ENCODE measurements at places on chromosomes 2 and 18. TPM values are rescaled to one million over a fixed set of nuclear protein-coding genes. Genes with fewer than 3 reads are reported as not detected.

DNA sequence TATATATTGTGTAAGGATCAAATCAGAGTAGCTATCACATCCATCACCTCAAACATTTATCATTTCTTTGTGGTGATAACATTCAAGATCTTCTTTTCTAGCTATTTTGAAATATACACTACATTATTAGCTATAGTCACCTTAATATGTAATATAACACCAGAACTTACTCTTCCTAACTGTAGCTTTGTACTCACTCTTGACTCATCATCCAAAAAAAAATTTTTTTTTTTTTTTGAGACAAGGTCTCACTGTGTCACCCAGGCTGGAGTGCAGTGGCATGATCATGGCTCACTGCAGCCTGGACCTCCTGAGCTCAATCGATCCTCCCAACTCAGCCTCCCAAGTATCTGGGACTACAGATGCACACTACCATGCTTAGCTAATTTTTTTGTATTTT is 153.3 kb downstream of the EML6 start:
- no peak for DNase-seq

GRCh38 chr18:45169610-45170009 is 445.7 kb upstream of the SLC14A2 start:
- peak; percentile 44 for DNase-seq

The TIMM21 gene
- 53.0 TPM for total RNA-seq

The FAP gene
- total RNA-seq: 2.3 TPM

GRCh38 chr18:25125680-25126079 is 226.3 kb downstream of the ZNF521 start:
- no peak for DNase-seq

DNA sequence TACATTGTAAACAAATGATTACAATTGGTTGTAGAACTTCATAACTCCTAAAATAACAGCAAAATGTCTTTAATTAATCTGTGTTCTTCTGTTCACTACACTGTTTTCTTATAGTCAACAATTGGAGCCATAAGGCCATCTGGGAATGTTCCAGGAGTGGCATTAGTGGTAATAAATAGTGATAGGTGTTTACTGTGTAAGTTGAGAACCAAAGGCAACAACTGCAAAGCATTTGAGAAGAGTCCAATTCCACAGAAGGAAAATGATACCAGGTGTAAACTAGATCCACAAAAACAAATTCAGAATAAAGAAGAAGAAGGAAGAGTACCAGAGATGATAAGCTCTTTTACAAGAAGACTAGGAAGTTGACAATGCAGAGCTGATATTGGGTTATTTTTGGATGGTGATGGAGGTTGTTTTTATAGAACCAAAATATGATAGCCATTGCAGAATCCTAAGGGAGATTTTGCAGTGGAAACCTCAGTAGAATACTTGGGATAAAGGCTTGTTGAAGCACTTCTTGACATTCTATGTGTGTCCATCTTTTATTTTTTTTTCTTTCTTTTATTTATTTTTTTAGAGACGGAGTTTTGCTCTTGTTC is 52.9 kb downstream of the ANTXR1 start:
- DNase-seq: no peak

- no peak for DNase-seq
Observed at GRCh38 chr18:58793361-58793760, 71.3 kb upstream of the ZNF532 start.

DNA sequence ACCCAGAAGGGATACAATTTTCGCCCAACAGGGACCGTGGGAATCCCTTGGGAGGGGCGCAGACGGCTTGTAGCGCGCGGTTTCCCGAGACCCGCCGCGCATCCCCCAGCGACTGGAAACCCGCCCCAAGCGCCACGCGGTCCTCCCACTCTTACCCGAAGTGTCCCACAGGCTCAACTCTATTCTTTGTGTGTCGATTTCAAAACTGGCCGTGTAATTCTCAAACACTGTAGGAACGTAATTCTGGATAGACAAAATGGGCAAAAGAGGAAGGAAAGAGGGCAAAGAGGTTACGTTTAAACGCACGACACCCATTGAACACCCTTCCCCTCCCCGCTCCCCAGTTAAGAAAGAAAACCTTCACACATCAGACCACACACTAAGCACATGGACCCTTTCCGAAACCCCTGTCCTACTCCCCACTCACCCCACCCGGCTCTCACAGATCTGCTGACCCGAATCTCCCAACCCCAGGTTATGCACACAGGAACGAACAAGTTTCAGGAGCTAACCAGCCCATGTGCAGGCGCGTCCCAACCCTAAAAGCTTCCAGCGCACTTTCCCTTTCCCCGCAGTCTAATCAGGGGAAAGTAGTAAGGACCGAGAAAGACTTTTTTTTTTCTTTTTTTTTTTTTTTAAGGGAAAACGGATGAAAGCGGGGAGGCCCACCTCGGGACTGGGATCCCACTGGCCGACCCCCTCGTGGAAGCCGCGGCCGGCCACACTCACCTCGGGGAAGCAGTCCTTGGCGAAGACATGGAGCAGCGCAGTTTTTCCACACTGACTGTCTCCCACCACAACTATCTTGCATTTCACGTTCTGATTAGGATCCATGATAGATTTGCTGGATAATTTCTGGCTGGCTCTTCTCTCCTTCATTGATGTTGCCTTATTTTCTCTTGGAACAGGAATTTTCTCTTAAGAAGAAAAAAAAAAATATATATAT is 655 bp downstream of the RND3 start:
- peak; percentile 24 for DNase-seq

The LAMA1 gene
- 131 TPM for total RNA-seq

DNA sequence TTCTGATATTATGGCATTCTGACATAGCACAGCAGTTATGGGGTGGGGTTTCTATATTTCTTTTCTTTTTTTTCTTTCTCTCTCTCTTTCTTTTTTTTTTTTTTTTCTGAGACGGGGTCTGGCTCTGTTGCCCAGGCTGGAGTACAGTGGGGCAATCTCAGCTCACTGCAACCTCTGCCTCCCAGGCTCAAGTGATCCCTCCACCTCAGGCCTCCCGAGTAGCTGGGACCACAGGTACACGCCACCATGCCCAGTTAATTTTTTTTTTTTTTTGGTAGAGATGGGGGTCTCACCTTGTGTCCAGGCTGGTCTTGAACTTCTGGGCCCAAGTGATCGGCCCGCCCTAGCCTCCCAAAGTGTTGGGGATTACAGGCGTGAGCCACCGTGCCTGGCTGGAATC is 7.5 kb upstream of the FAM98A start:
- no peak for DNase-seq

DNA sequence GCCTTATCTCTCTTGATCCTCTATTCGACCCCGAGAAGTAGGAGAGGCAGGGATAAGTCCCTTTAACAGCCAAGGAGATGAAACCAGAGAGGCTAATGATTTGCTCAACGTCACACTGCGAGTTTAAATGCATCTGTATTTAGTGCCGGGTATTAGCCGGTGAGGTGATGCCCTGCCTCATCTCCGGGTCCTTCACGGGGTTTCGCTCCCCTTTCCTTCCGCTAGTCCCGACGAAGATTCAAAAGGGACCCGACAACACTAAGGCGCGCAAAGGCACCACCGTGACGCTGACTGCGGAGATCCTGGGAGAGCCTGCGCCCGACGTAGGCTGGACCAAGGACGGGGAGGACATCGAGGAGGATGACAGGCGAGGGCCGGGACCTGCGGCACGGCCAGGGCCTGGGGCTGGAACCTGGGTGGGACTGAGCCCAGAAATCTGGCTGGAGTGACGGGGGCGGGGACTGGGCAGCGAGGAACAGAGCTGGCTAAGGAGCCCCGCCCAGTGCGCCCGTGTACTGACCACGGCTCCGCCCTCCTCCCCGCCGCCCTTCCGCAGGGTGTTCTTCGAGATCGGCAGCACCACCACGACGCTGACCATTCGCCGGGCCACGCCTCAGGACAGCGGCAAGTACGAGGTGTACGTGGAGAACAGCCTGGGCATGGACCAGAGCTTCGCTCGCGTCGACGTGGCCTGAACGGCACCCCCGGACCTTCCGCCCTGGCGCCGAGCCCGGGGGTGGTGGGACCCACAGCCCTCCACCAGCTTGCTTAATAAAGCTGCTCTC is 1.0 kb upstream of the GMPPA start:
- peak; percentile 78 for DNase-seq

The ARHGAP25 gene
- total RNA-seq: 0.26 TPM

The CFAP65 gene
- total RNA-seq: 0.16 TPM

The ALPG gene
- total RNA-seq: not detected

DNA sequence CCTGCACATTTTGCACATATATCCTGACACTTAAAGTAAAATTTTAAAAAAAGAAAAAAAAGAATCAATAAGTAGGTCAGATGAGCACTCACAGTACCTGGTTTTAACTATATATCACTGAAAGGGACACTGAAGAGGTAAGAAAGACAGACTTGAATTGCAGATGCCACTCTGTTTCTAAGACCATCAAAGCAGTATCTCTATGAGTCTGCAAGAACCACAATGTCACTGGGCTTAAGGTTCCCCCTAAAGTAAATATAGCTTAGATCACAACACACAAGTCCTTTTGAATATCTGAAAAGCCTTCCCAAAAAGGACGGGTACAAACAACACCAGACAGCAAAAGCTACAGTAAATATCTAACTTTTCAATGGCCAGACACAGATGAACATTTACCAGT is 57.6 kb downstream of the CYTIP start:
- no peak for DNase-seq

The SKOR2 gene
- total RNA-seq: not detected

- no peak for DNase-seq
Observed at GRCh38 chr2:50783111-50783510, 248.8 kb downstream of the NRXN1 start.

DNA sequence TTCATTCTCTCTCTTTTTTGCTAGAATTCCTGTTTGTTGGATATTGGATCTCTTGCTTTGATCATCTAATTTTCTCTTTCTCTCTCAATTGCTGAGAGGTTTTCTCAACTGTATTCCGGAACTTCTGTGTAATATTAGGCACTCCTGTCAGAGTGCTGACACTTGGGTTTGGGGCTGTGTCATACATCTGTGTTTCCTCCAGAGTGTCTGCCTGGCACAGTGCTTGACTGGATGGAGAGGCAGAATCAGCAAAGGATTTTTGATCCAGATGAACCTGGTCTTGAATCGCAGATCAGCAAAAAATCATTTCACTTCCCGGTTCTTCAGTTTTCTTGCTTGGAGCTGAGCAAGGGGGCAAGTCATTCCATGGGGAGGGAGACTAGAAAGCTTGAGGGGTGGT is 87.7 kb upstream of the CXCR4 start:
- DNase-seq: no peak

DNA sequence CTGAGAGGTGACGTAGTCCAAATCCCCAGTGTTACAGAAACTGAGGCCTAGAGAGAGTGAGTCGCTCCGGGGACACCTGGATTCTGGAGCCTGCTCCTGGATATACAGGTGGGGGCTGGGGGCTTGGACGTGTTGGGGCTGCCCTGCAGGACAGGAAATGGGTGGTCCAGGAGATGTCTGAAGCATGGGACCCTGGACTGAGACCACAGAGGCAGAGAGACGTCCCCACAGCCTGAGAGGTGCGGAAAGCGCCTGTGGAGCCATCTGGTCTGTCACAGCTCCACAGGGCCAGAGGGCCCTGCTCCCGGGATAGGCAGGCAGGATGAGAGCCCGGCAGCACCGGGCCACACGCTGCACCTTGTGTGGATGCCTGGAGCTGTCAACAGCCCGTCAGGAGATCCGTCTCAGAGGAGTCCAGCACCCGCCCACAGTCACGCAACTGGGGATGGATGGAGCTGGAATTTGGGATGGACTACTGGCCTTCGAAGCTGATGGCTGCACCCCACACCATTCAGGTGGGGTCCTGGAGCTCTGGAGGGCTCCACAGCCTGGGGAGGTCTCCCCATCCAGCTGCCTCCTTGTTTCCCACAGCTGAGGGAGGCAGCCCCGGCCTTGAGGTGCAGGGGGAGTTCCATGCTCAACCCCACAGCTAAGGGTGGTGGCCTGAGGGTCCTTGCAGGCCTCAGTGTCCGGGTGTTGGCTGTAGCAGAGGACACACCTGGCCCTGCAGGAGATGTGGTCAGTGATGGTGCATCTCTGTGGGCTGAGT is 303.0 kb downstream of the NDUFA10 start:
- DNase-seq: no peak

GRCh38 chr2:200640176-200640575 is 54.4 kb downstream of the AOX1 start:
- DNase-seq: no peak

The MERTK gene
- total RNA-seq: 220 TPM

DNA sequence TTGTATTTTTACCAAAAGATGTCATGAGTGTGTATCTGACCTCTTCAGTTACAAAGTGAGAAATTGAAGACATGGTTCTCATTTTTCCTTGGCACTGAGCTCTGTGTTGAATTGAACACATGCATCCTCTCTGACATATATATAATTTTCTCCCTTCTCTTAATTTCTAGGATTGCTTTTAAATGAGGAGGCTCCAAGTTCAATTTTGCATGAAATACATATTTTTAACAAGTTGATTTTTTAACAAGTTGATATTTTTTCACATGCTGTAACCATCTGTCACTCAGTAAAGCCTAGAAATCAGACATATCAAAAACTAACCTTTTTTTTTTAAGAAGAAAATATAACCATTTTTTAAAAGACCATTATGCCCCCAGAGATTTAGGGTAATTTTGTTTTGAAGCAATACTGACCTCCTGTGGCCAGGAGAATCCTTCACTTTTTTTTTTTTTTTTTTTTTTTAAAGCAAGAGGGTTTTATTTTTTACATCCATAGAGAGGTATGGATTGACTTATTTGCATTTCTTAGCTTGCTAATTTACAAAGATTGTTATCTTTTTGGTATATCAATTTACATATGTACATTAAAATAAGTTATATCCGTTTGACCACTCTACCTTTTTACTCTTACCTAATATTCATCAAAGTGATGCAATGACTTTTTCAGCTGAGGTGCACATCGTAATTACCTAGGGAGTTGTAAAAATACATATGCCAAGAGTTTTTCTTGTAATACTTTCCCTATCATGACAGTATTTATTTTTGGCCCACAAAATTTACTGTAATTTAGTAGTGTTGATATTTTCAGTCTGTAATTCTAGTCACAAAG is 161.8 kb downstream of the SOCS6 start:
- peak; percentile 38 for DNase-seq

DNA sequence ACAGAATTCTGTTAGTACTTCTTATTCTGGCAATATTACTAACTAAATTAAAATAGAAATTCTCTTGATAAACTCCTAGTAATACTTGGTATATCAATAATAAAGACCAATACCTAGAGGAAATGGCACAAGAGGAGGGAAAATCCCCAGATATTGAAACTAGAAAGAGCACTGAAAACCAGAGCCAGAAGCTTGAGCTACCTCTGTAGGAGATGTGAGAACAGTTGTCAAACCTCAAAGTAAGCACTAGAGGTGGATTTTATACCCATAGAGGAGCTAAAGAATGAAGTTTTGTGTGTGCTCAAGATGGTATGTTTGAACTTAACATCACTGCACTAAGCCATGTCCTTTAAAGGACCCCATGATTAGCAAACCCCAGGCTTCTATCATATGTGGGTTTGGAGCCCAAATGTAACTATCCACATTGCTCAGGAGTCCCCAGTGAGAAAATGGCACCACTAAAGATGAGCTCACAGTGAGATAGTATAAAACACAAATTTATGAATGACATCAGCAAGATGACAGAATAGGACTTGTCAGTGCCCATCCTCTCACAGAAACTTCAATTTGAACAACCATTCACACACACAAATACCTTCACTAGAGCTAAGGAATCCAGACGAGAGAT is 122.1 kb downstream of the PKP4 start:
- no peak for DNase-seq

Measured in SK-MEL-5 (cell line).